Activated CD4-positive, alpha-beta T cell treated with anti-CD3 and anti-CD28 coated beads for 36 hours (primary cell): ENCODE measurements at places on chromosomes 6 and 20. TPM values are rescaled to one million over a fixed set of nuclear protein-coding genes. Genes with fewer than 3 reads are reported as not detected.

DNA sequence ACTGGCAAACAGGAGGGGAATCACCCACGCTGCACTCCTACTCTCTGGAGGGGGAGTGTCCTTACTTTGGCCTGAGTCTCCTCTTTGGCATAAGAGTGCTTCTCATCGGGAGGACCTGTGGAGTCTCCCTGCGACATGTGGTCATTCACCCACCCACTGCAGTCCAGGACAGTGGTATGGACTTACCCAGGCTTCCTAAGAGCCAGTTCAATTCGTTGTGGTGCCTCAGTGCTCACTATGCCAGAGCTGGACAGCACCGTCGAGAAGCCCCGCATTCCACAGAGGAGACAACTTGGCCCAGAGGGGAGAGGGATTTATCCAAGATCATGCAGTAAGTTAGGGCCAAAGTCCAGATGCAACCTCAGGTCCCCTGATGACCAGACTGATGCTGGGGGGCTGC, 86.2 kb upstream of the CCDC167 start:
- DNase-seq = no peak

DNA sequence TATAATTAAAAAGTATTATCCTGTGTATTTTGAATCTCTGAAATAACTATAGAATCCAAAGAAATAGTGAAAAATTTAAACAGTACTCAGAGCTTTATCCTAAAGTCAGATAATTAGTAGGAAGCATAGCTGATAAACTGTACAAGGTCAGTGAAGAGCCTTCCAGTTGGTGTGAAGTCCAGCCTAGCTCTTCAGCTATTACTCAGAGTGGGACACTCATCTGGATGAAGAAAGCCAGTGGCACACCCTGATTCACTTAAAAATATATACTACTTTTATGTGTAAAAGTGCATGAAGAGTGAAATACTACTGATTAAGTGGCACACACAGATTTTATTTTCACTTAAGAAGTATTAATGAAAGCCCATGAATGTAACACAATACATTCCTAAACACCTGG, 3.1 kb downstream of the IFNGR1 start:
- DNase-seq = no peak

DNA sequence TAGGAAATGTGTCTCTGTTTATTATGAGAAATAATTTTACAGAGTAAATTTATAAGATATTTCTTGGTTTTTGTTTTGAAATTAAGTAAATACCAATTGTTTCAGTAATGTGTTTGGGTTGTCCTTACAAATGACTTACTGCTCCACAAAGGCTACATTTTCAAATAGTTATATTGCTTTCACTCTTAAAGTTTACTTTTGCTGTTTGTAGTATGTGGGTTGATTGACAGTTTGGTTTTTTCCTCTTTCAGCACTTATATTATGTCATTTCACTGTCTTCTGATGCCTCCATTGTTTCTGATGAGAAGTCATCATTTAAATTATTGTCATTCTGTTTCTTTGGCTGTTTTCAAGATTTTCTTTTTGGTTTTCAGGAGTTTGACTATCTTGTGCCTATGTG, 34.9 kb upstream of the SUMO4 start:
- no peak for DNase-seq

Gene CALHM4
- total RNA-seq = not detected

- DNase-seq = no peak
These were observed 1.3 kb upstream of the RUNX2 start for GRCh38 chr6:45326698-45327417.

Gene GNMT
- not detected for total RNA-seq

DNA sequence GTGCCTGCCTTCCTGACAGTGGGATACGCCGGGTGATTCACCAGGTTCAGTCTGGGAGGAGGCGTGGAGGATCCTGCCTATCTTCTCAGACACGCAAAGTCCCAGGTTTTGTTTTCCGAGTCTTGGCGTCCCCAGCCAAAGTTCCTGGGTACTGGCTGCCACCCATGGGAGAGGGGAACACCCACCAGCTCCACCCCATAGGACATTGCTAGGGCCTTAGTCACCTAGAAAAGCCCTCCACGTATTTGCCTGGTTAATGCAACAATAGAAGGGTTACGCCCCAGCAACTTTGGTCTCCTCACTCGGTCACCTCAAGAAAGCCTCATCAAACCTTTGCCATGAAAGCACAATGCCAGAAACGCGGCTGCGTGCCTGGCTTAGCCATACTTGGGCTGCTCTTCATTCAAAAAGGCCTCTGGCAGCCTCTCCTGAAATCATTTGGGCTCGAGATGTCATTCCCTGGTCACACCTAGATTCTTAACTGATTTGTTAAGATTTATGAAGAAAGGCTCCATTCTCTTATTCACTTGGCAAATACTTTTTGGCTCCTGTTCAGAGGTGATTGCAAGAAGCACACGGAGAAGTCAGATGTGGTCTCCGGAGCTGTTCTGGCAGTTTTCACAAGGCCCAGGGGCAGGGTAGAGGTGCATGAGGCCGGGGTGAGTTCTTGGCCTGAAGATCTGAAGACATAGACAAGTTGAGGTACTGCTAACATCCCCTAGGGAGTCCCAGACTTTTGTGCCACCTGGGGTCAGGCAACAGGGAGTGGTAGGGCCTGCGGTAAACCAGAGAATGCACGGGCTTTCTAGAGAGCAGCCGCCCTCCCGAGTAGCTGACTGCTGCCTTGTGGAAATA, 35.5 kb upstream of the ZNF133 start:
- DNase-seq = no peak

Gene ACOT13
- 37.3 TPM for total RNA-seq

Gene SYCP2L
- total RNA-seq = 0.25 TPM

- DNase-seq = no peak
These were observed 4.3 kb upstream of the LOC128125822 start for GRCh38 chr6:63567966-63568365.

DNA sequence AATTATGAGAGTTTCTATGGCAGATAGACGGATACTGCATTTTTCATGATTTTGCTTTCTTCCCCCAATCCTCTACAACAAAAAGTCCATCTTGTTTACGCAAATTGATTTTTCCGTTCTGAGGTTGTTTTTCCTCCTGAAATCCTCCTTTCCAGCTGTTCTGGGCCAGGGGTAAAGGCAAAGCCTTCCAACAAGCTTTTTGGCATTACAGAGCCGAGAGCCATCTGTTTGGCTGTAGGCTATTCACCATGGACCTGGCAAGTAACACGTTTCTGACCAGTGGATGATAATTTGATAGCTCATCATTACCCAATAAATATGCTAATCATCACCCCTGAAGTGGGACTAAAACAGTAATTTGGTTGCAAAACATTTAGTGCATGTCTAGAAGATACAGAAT, 226.5 kb downstream of the CBLN4 start:
- DNase-seq = no peak

DNA sequence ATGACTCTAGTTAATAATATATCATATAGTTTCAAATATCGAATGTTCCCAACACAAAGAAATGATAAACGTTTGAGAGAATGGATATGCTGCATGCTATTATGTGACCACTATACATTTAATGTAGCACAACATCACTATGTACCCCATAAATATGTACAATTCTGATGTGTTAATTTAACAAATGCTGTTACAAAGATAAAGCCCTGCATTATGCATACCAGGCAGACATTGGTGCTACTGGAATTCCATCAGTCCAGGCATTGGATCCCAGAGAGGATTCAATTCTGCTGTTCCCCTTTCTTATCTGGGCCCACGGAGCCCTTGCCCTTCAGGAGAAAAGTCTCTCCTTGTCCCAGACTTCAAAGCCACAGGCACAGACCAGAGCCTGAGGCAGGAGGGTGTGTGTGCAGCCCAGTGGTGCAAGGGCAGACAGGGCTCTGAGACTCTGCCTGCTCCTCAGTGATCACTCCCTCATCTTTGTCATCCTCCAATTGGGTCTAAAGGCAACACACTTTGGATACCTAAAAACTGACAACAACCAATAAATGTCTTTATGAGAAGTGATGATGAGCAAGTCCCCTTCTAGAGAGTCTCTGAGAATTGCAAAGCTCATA, 45.2 kb downstream of the PSMG4 start:
- DNase-seq = no peak

DNA sequence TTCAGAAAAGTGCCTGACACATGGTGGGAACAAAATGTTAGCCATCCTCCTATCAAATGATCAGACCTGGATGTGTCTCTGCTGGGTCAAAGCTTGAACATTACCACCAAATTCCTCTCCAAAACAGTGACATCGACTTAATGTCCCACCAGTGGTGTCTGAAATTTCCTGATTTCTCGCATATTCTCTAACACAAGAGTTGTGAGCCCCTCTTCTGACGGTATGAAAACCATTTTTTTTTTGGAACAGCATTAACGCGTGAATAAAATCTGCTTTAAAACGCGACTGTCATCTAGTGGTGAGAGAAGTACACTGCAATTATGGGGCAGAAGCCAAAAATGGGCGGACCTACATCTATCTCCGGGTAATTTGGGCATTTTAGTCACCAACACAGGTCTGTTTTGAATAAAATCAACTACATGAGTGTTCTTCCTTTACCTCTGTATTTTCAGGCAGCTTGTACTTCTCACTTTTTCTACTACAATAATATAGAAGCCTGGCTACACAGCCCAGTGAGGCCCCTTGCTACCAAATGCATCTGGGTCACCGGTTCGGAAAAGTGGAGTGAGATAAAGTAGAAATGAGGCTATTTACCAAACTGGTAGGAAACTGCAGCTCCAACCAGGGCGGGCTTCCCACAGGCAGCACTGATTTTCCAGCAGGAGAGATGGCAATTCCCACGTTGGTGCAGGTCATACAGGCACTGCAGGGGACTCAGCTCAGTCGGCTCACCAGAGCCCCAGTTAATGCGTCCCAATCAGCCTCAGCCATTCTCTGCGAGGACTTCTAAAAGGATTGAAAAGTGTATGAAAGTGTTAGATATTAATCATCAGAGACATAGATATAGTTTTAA, 27.4 kb downstream of the MGME1 start:
- DNase-seq = peak; percentile 56

DNA sequence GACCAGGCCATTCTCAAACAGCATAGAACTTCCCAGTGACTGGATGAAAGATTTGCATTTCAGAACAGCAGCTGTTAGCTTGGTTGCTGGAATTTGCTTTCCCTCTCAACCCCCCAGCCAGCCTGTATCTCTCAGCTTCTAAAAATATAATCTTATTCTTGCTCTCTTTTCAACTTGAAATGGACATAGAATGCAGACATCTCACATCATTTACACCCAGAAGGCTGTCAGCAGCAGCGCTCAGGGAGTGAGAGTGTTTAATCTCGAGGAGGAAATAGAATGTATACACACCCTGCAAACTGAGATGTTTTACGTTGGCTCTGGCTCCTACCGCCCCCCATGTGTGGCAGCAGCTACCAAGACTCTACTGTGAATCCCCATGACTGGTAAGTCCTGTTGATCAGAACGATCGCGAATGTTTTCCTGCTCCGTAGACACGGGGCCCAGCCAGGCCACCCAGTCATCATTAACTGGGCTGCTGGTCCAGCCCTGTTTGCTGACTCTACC, 163.4 kb upstream of the SLC24A3 start:
- no peak for DNase-seq
